GDM1 (cell line): ENCODE measurements at places on chromosomes 7 and 10.

- DNase-seq: no peak
Measured at GRCh38 chr10:72943498-72944234, 10.9 kb downstream of the PLA2G12B start.

DNA sequence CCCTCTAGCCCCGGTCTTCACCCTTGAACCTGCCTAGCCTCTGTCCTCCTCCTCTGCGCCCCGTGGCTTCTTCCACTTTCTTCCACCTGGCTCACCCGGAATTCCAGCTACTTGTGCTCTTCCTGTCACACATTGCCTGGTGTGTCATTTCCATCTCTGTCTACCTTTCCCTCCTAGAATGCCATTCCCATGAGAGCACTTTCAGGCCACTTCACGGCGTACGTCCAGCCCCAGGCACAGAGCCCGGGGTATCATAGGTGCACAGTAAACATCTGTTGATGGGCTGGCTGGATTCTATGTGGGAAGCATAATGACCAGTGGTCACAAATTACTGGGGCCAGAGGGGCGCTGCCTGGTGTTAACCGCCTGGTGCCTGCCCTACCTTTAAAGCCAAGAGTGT, 161.3 kb downstream of the CUX1 start:
- no peak for DNase-seq

DNA sequence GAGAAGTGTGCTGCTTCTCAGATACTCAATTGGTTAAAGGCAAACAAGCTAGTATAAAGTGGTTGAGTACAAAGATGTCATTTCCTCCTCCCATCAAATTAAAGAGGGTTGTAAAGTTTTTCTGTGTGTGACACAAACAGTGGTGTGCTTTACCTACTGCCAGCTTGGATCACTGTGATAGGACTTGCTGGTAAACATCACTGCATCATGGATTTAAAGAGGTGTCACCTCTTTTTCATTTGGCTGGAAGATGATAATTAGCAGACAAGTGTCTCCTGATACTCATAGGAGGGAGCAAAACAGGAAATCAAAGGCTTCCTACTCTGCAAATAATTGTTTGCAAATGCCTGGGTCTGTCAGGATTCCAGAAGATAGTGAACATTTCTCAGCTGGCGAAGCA, 200.5 kb downstream of the MDFIC start:
- peak; percentile 11 for DNase-seq

- no peak for DNase-seq
Measured at GRCh38 chr7:54596747-54597146, 54.6 kb downstream of the VSTM2A start.

- no peak for DNase-seq
Measured at GRCh38 chr10:47359101-47359500, 10.9 kb downstream of the RBP3 start.
